ENCODE measurements at places on chromosomes 13 and 19.

GRCh38 chr19:1239796-1240737 lies 1.5 kb upstream of the ATP5F1D start:
- H3K27me3 ChIP-seq = peaks cover 19% of the 10 kb centered on the region
- H3K27ac ChIP-seq = no peak overlapping the region
- H3K4me1 ChIP-seq = peaks cover 27% of the 10 kb centered on the region
- peak overlapping the region; percentile 57 for H3K4me3 ChIP-seq
- peak; percentile 89 for DNase-seq

GRCh38 chr13:51435002-51435578 lies 17.7 kb downstream of the INTS6 start:
- H3K4me3 ChIP-seq = no peak overlapping the region
- no peaks in the 10 kb centered on the region for H3K27me3 ChIP-seq
- no peak overlapping the region for H3K27ac ChIP-seq
- peaks cover 19% of the 10 kb centered on the region for H3K36me3 ChIP-seq
- no peak for DNase-seq
- H3K4me1 ChIP-seq = peaks cover 5% of the 10 kb centered on the region

GRCh38 chr13:42119875-42120274 lies 71.4 kb downstream of the DGKH start:
- no peak overlapping the region for H3K4me3 ChIP-seq
- no peak for DNase-seq
- no peaks in the 10 kb centered on the region for H3K36me3 ChIP-seq
- no peaks in the 10 kb centered on the region for H3K27me3 ChIP-seq
- H3K27ac ChIP-seq = no peak overlapping the region

- peaks cover 6% of the 10 kb centered on the region for H3K27me3 ChIP-seq
- no peaks in the 10 kb centered on the region for H3K4me1 ChIP-seq
- no peaks in the 10 kb centered on the region for H3K36me3 ChIP-seq
- H3K4me3 ChIP-seq = no peak overlapping the region
- DNase-seq = no peak
- no peak overlapping the region for H3K27ac ChIP-seq
These were observed 226.8 kb downstream of the RAP2A start for GRCh38 chr13:97660594-97661260.

DNA sequence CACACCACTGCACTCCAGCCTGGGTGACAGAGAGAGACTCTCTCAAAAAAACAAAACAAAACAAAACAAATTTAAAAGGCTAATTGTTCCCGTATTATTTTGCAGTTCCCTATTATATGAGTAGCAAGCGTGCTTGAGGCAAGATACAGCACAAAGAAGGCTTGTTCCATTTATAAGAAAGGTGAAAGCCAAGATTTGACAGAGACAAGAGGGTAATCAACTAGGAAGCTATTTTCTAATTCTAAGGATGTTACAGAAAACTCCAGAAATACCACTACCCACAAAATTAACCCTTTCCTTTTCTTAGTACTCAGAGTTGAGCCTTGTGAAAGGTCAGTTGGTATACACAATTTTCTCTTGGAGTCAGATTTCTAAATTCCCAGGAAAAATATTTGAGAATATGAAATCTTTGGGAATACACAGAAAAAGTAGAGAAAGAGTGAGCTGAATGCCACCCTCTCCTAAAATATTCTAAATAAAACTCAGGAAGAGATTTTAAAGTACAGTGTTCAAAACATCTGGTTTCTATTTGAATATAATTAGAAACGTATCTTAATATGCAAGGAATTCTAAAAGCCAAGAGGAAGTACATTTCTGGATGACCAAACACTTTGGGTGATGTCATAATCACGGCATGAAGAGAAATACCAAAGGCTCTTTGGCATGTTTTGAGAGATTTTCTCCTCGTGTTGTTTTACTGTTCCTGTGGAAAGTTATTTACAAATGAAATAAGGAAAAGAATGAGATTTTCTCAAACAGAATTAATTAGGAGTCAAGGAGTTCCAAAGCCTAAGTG lies 63.0 kb upstream of the FLT1 start:
- H3K4me1 ChIP-seq = no peaks in the 10 kb centered on the region
- DNase-seq = no peak
- no peak overlapping the region for H3K4me3 ChIP-seq
- no peak overlapping the region for H3K27ac ChIP-seq
- no peaks in the 10 kb centered on the region for H3K36me3 ChIP-seq

DNA sequence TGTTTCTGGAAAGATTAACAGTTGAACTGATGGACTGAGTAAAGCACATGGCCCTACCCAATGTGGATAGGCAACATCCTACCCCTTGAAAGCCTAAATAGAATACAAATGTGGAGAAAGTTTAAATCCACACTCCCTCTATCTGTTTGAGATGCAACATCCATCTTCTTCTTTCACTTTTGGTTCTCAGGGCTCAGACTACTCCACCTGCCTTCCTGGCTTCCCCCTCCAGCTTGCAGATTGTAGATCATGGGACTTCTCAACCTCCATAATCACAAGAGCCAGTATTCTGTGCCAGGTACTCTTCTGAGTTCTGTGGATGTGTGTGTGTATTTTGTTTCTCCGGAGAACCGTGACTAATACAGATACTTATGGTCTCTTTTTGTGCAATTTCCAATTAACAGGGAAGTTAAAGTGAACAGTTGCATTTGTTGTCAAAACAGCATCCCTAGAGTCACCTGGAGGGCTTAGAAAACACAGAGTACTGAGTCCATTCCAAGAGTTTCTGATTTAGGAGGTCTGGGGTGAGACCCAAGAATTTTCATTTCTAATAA lies 590.3 kb upstream of the MIR17HG start:
- H3K4me3 ChIP-seq = no peak overlapping the region
- DNase-seq = no peak
- no peaks in the 10 kb centered on the region for H3K4me1 ChIP-seq
- H3K27ac ChIP-seq = no peak overlapping the region
- no peaks in the 10 kb centered on the region for H3K36me3 ChIP-seq

GRCh38 chr13:27398360-27398759 lies 26.1 kb upstream of the GTF3A start:
- H3K27ac ChIP-seq = no peak overlapping the region
- no peak overlapping the region for H3K4me3 ChIP-seq
- no peaks in the 10 kb centered on the region for H3K27me3 ChIP-seq
- H3K36me3 ChIP-seq = no peaks in the 10 kb centered on the region

DNA sequence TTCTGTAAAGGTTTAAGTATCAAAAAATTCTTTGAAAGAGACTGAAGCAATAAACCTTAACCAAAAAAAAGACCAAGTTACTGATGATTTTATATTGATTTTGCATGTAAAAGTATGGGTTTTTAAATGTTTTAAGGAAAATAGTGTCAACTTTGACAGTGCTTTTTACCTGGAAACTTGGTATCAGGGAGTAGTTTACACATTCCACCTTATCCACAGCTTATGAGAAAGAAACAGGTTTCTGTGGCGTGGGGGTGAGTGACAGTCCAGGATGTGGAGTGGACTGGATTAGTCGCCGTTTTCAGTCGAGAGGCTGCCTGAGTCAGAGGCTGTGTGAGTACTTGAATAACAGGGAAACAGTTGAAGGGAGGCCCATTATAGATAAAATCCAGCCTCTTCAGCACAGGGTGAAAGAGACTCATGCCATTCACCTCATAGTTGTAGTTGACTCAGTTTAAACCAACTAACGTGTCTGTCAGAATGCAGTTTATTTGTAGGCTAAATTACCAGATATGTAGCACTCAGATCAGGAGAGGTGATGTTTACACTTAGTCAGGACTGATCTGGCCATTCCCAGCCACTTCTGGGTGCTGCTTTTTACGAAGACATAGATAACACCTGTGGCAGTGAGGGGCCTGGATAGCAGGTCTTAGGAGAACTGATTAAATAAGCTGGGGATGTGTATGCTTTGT lies 595 bp upstream of the GPR183 start:
- H3K36me3 ChIP-seq = peaks cover 36% of the 10 kb centered on the region
- peak; percentile 42 for DNase-seq

DNA sequence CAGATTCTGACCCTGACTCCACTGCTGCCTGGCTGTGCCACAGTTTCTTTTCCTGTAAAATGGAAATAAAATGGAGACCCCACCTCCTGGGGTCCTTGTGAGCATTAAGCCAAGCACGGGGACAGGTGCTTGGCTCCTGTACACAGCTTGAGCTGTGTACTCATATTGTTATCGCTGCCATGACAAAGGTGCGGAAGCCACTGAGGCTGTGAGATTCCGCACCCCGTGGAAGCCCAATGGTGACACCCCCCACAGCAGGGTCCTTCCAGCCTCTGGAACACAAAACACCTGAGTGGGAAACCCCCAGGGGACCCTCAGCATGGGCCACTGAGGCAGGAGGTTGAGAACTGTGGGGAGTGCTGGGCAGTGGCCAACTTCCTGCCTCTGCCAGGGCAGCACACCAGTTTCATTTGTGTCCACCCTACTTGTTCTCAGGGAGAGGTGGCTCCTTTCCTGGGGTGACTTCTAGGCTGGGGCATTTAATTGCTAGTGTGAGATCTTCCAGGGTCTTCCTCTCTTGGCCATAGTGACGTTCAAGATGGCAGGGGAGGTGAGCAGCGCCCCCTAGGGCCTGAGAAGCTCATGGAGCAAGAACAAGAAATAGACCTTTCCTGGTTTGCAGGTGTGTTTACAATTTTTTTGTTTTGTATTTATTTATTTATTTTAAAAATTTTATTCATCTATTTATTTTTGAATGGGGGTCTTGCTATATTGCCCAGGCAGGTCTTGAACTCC lies 5.4 kb upstream of the JSRP1 start:
- DNase-seq = no peak
- no peaks in the 10 kb centered on the region for H3K36me3 ChIP-seq
- no peak overlapping the region for H3K4me3 ChIP-seq
- peaks cover 20% of the 10 kb centered on the region for H3K4me1 ChIP-seq
- no peaks in the 10 kb centered on the region for H3K27me3 ChIP-seq
- no peak overlapping the region for H3K27ac ChIP-seq

DNA sequence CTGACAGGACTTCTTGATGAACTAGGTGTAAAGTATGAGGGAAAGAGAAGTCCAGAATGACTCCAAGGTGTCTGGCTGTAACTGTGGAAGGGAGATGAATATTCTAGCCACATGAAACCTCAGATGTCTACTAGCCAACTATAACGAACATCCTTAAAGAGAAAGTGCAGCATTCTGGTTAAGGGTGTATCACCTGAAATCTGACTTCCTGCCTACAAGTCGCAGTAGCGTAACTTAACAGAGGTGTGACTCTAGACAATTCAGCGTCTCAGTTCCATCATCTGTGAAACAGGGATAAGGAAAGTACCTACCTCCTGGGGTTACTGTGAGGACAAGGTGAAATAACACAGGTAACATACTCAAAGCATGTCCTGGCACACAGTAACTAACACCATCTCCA lies 145.7 kb upstream of the FBXL3 start:
- peaks cover 13% of the 10 kb centered on the region for H3K4me1 ChIP-seq
- H3K4me3 ChIP-seq = no peak overlapping the region
- no peak overlapping the region for H3K27ac ChIP-seq
- no peak for DNase-seq

- no peak overlapping the region for H3K4me3 ChIP-seq
- no peaks in the 10 kb centered on the region for H3K27me3 ChIP-seq
- no peak for DNase-seq
These were observed 249.8 kb downstream of the DCLK1 start for GRCh38 chr13:35881360-35881759.
